ENCODE measurements at places on chromosomes 7 and 10. TPM values are rescaled to one million over a fixed set of nuclear protein-coding genes. Genes with fewer than 3 reads are reported as not detected.

DNA sequence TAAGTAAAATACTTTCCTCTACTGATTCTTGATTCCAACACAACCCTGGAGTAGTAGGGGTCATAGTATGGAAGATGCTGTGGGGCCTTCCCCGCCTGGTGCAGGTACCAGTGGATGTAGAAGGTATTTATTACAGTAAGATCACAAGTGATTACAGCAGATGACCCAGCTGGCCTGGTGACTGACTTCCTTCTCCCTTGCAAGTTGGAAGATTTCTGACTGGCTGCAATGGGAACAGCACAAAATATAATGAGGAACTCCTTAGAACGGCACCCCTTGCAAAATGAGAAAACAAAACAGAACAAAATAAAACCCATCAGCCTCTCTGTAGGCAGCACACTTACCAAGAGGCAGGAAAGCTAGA lies 61.7 kb upstream of the TARP start:
- no peak for DNase-seq

DNA sequence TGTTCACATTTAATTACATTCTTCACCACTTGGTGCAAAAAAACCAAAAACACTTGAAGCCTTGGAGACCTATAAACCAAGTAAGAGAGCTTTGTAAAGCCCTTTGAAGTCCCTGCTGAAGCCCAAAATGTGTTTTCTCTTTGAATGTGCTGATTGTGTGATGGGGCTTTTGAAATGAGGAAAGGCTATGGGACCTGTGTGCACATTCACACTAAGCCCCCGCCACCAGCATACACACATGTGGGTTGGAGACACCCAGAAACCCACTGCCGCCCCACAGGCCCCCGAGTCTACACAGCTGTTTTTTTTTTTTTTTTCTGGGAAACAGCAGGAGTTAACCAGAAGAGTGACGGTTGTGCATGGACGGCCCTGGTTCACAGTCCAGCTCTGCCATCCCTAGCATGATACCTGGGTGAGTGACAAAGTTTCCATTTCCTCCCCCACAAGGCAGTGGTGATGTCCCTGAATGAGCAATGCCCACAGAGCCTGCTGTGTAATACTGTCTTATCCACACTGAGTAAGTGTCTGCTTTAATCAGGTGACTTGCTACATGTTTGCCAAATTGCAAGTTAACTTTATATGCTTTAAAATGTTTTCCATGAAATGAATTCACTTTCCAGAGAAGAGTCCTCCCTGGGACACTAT lies 154.6 kb upstream of the GDF10 start:
- DNase-seq, result no peak

DNA sequence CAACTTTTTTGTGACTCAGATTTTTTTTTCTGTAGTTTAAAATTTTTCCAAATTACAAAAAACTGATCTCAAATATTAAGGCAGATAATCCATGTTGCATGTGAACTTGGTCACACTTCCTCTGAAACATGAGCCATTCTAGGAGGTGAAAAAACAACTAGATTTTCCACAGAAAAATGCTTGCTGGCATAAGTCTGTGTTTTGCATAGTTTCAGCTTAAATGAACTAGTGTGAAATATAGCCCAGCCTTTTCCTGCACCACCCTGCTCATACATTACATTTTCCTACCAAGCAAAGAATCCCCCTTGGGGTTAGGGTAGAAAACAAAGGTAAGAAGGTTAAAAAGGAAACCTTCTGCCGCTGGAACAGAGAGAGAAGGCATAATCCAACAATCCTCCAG lies 48.2 kb downstream of the SLC25A13 start:
- DNase-seq, result no peak

- no peak for DNase-seq
Measured at GRCh38 chr7:22944022-22944421, 69.9 kb downstream of the HYCC1 start.

DEPP1 gene
- total RNA-seq, result 4.1 TPM

CDC14C gene
- not detected for total RNA-seq
